Cardiac ventricle fibroblast (primary cell): ENCODE measurements at places on chromosomes 6 and 20. TPM values are rescaled to one million over a fixed set of nuclear protein-coding genes. Genes with fewer than 3 reads are reported as not detected.

The TAF11 gene
- 9.2 and 14.7 TPM in 2 replicates for total RNA-seq

The RBPJL gene
- total RNA-seq, result not detected in 2 replicates

The DSN1 gene
- total RNA-seq, result 6.7 and 7.0 TPM in 2 replicates

The POPDC3 gene
- total RNA-seq, result 7.3 and 11.4 TPM in 2 replicates

The HAO1 gene
- not detected in 2 replicates for total RNA-seq

The SYTL3 gene
- 0.15 and 0.37 TPM in 2 replicates for total RNA-seq

The TRIM15 gene
- total RNA-seq, result not detected in 2 replicates

The MICB gene
- total RNA-seq, result 2.2 and 5.1 TPM in 2 replicates

The GLP1R gene
- total RNA-seq, result not detected in 2 replicates

The GGTLC1 gene
- total RNA-seq, result not detected in 2 replicates

The CENPW gene
- 0.64 and 0.94 TPM in 2 replicates for total RNA-seq

The ULBP2 gene
- 0.62 and 1.8 TPM in 2 replicates for total RNA-seq

The LST1 gene
- total RNA-seq, result not detected in 2 replicates

The FANCE gene
- 2.3 and 3.1 TPM in 2 replicates for total RNA-seq

The ADGRB3 gene
- 5.0 and 6.4 TPM in 2 replicates for total RNA-seq

The BTNL2 gene
- not detected in 2 replicates for total RNA-seq

The RFX6 gene
- not detected in 2 replicates for total RNA-seq

The THBD gene
- 4.1 and 4.2 TPM in 2 replicates for total RNA-seq

The PNLDC1 gene
- 0.81 and 1.3 TPM in 2 replicates for total RNA-seq
